ENCODE measurements at places on chromosomes 5 and 9.

DNA sequence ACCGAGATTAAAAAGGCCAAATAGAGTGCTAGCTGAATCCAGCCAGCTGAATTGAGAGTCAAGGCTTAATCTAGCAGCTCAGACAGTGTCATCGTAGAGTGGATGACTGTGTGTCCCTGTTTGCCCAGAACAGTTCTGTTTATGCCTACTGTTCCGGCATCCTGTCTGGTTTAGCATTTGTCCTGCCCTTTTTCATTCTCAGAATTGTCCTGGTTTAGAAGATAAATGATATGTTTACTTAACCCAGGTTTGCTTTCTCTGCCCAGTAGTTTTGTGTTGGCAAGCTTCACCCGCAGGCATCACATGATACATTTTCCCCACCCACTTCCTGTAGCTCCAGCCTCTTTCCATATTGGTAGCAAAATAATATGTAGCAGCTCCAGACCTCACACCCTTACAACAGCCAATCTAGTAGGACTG lies 41.3 kb upstream of the ZSWIM6 start:
- DNase-seq, result no peak

DNA sequence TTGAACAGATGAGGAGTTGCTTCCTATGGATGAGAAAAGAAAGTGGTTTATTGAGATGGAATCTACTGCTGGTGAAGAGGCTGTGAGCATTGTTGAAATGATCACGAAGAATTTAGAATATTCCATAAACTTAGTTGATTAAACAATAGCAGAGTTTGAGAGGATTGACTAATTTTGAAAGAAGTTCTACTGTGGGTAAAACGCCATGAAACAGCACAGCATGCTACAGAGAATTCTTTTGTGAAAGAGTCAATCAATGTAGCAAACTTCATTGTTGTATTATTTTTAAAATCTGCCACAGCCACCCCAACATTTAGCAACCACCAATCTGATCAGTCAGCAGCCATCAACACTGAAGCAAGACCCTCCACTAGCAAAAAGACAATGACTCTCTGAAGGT lies 309.1 kb downstream of the SPOCK1 start:
- no peak for DNase-seq

DNA sequence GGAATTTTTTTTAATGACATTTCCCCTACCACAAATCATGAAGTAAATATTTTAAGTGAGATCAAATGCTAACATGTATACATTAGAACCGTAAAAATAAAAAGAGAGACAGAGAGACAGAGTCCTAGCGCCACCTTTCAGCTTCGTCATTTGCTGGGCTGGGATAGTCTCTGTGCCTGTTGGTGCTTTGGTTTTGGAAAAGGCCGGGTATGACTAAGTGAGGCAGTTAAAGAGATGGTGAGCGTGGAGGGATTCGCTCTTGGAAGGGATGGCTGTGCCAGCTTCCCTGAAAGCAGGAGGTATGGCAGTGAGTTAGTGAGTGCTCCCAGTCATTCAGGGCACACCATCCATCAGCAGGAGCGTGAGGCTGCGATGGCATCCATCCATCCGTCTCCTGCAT lies 729.6 kb upstream of the WWC1 start:
- no peak for DNase-seq

- DNase-seq, result no peak
Observed at GRCh38 chr9:93859431-93860215, 95.5 kb downstream of the BARX1 start.

DNA sequence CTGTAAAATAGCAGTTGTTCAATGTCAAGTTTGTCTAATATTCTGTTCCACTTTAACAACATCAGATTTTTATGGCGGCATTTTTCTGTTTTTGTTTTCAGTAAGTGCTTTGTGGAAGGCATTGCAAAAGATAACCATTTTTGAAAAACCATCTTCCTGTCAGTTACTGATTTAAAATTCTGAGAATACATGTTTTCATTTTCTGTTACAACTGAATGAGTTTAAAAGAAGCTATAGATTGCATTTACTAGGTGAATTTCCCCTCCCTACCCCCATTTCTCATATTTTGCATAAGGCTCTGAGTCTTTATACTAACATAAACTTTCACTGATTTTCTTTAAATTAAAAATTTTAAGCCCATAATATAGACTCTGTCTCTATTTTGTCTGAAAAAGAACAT lies 4.6 kb upstream of the ERAP2 start:
- DNase-seq, result no peak

GRCh38 chr9:124000161-124000783 lies 11.3 kb upstream of the LHX2 start:
- no peak for DNase-seq

DNA sequence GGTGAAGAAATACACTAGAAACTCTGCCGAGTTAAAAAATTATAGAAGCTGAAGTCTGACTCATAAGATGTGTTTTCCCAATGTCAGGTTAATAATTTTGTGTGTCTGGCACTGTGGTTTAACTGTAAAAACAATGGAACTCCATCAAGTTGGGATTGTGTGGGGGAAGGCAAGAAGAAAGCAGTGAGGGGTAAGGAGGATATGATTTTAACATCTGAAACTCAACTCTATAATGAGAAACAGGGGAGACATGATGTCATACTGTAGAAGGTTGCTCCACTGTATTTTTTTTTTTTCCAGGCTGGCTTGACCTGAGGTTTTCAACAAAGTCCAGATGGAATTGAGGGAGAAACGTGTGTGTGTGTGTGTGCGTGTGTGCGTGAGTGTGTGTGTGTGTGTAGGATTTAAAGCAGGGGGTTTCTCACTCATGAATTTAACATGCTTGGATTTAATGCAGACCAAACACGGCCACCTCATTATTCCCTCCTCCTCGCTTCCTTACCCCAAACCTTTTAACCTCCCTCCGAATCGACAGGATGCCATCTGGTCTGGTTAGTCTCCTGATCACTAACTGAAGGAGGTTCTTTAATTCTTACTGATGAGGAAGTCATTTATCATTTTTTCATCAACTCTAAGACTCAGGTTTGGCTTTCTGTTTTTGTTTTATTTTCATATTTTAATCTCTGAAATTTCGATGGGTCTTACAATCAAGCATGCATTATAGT lies 140.2 kb upstream of the LPAR1 start:
- no peak for DNase-seq

- DNase-seq, result no peak
Observed at GRCh38 chr5:139014726-139015125, 139.6 kb upstream of the LRRTM2 start.

GRCh38 chr5:150155258-150156026 lies at the start of gene PDGFRB:
TSS of gene PDGFRB (minus strand) at chr5:150155845. CDS start at chr5:150137047, 18,798 bp downstream.
- DNase-seq, result peak; percentile 9

DNA sequence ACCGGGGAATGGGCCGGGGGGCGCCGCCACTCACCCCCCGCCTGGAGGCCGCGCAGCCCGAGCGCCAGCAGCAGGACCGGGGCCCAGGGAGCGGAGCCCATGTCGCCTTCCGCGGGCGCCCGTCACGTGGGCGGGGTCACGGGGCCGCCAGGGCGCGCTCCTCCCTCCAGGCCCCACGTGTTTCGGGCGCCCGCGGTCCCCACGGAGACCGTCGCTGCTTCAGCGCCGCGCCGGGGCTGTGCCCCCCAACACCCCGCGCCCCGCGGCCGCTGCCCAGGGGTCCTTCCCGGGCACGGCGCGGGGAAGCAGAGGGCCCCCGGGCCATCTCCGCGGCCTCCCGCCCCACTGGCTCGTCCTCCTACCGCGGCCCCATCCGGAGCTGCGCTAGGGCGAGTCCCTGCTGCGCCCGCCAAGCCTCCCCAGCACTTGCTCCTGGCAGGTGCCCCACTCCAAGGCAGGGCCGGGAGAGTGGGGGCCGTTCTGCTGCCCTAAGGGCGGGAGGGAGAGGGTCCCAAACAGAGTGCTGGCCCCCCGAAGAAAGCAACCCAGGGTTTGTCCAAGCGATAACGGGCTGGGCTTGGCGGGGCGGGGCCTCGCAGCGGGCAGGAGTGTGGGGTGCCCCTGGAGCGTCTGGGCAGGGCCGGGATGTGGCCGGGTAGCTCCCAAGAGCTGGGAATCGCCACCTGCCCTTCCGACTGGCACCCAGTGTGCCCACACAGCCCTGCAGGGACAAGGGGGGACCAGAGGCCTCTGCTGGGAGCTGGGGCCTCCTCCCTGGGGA lies at the start of gene DPP7:
Gene DPP7, minus strand, starts transcription at position 121 of the 781 bp plus-strand sequence. Its CDS starts 20 bp downstream, at position 101.
- DNase-seq, result peak; percentile 76

GRCh38 chr5:1399737-1400136 lies 45.5 kb downstream of the SLC6A3 start:
- DNase-seq, result no peak

DNA sequence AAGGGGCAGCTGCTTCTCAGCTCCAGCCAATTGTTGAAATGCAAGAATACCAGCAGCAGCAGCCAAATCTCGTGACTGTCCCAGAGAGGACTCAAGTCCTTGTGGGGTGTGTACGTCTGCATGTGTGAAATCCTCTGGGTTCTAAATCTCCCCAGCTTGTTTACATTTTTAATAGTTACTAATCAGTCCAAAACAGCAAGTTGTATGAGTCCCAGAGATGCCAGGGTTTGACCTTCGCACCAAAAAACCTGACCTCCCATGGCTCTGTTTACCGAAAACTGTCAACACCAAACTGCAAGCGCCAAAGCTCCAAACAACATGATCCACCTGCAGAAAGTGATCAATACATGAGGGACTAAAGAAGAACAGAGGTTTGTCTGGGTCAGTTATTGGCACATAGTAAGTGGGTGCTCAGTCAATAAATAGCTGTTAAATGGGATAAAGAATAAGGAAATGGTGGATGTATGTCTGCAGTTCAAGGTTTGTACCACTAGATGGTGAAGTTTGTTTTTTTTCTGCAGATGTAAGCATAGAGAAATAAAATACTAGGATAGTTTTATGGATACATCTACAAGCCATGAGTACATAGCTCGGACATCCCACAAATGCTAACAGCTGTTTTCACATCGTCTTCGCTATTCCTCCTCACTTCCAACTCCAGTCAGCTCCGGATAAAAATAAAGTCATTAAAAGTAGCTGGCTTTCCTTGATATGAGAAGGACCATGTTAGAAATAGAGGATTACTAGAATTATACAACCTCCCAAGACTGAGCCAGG lies 85.3 kb upstream of the ADRB2 start:
- DNase-seq, result no peak

DNA sequence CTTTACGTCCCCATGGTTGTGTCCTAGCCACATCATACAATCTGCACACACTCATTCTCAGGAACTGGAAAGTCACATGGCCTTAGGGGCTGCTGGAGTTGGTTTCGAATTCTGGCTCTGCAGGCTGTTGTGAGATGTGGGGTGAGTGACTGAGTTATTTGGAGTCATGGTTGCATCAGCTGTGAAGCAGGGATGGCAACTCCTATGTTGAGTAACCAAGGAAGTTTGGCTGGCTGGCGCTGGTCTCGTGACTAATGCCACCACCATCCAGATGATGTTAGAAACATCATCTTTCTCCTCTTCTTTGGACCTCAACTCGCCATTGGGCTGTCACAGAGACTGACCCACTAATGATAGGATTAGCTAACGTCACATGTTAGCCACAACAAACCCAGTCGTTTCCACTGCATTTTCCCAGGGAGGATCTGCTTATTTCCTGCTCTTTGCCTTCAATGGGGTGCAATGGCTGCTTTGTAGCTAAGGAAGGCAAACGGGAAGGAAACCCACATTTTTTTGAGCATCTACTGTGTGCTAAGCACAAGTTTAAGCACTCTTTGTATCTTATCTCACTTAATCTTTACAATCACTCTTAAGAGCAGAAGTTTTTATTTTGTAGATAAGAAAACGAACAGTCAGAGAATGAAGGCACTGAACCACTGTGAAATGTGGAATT lies 78.1 kb upstream of the UBTD2 start:
- no peak for DNase-seq

GRCh38 chr5:50663636-50664035 lies 2.8 kb upstream of the PARP8 start:
- no peak for DNase-seq

DNA sequence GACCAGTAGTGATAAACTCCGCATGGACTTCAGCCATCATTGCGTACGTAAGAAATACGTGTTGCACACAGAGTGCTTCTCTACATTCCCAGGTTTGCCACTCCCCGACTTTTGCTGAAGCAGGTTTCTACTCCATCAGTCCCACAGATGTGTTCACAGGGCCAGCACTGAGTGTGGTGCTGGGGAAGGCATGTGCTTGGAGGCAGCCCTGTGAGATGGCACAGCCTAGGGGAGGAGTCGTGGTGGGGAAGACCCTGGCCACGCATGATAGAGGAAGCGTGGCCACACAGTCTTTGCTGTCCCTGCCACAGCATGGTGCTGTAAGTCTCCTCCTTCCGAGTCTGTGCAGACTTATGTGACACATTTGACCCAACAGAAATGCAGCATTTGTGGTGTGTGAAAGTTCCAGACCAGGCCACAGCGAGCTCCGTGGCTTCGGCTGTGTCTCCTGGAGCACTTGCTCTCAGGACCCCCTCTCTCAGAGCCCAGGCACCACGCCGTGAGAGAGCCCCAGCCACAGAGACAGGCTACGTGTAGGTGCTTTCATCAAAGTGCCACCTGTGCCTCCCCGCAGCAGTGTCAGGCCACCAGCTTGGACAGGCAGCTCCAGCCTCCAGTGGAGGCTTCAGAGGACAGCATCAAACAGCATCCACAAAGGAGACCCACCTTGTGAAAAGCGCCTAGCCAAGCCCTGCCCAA lies 197.8 kb downstream of the AUH start:
- no peak for DNase-seq

DNA sequence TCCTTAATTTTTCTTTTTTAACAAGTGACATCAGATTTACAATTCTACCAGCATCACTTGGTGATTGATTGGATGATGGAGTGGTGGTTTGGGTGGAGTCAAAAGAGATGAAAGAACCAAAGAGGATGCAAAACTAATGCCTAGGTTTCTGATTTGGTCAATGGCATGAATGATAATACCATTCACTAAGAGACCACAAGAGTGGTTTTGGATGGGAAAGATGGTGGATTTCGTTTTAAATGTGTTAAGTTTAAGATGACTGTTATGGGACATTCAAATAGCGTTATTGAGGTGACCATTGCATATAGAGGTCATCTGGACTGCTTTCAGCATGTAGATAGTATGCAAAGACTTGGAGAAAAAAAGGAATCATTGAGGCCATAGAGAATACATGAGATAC lies 3.6 kb downstream of the SMC5 start:
- DNase-seq, result no peak

DNA sequence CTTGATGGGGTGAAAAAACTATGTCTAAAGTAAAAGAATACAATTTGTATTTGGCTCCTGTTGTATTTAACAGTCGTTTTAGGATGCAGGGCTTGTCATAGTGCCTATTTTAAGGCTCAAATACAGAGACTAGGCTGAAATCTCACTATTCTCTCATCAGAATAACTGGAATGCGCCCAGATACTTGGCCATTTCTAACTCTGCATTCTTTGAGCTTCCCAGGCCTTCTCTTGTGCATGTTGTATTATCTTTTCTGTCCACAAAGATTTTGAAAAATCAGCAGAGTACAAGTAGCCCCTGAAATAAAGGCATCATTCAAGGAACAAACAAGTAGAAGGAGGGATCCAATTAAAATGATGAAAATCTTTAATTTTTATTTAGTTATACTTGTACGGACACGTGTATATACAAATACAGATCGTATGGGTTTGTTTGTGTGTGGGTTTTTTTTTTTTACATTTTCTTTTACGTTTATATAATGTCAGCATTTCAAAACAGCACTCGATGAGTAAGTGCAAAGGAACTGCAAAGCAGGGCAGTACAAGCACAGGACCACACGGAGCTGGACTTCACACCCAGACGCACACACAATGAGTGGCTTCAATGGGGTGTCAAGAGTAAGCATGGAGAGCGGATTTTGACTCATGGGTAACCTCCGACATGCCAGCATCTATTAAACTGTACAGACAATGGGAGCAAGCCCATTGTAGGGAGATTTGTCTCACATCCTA lies 294.0 kb downstream of the EFNA5 start:
- no peak for DNase-seq

GRCh38 chr5:155046591-155046990 lies 33.0 kb downstream of the KIF4B start:
- no peak for DNase-seq

Data from stimulated activated CD4-positive, alpha-beta T cell treated with anti-CD3 and anti-CD28 coated beads, Interleukin-1b, Interleukin-23, amount 100 ng/mL, for 4 hours (primary cell).